ENCODE measurements at places on chromosomes 11 and 22. TPM values are rescaled to one million over a fixed set of nuclear protein-coding genes. Genes with fewer than 3 reads are reported as not detected.

DNA sequence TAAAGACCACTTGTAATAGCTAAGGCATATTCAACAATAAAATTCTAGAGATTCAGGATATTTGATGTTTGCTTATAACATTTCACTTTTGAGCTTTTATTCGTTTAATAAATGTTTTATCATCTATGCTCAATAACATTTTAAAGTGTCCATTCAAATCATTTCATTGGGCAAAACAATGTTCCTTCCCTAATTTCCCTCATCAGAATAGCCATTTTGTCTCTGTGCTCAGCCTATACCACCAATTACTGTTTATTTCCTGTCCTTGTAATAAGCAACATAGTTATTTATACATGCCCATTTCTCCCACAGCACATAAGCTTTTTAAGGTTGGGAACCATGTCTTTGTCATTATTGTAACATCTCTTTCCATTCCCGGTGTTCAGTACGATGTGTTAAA is 1.3 kb upstream of the SC5D start:
- DNase-seq = no peak

DNA sequence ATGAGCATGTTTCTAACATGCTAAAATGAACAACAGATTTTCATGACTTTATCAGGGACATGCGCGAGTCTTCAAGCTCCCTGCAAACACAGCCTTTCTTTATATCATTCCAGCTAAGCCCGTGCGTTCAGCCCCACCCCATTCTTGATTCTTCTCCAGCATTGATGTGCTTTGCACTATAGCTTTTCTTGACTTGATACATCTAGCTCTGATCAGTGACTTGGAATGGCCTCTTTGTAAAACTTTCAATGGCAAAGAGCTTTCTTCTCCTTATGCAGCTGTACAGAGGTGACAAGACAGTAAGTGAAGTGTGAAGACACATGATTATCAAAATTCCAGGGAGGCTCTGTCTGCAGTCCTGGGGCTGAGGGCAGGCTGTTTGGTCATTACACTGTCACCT is 561.0 kb downstream of the OPCML start:
- no peak for DNase-seq

GRCh38 chr11:59756845-59757244 is 1.7 kb downstream of the STX3 start:
- peak; percentile 74 for DNase-seq

DNA sequence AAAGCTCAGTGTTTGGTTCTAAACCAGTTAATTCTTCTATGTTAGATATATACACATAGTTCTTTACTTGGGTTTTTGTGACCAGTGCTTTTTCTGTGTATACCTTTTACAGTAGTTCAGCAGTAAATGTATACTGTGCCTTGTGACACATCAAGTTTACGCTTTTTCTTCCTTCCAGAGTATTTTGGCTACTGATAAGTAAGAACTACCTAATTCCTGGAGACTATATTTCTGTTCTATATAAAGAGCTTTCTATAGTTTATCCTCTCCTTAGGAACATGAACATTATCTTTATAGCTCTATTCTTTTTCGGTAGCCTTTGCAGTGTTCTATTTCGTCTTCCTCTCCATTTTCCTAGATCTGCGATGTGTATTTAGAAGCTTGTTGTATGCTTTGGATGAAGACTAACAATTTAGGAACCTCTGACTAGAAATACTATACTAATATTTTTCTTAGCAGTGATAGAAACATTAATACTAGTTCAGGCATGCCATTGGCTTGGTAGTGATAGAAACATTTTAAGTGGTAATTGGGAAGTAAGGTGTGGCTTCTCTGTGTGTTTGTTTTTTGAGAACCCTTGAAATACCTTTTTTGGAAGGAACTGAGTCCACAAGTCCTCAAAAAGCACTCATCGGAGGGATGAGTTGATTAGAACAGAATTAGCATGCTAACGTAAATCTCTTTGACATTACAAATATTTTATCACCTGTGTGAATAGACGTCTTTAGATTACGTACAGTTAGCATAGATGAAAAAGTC is 74.6 kb downstream of the ARHGEF12 start:
- DNase-seq = no peak

Gene DERL3
- polyA plus RNA-seq = 18.3 TPM

DNA sequence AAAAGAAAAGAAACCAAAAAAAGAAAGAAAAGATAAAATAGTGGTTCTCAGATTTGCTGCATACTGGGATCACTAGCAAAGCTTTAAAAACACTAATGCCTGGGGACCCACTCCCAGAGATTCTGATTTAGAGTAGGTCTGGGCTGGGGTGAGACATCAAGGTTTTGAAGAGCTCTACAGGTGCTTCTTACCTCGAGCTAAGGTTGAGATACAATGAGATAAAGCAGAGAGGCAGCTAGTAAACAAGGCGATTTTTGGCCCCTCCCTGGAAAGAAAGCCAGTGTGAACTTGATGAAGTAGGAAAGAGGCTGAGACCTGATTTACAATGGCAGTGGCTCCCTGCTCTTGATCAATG is 327.6 kb upstream of the CCDC90B start:
- no peak for DNase-seq

GRCh38 chr11:38510041-38510440 is 1912.0 kb upstream of the RAG2 start:
- no peak for DNase-seq

- DNase-seq = no peak
Observed at GRCh38 chr11:1560002-1560648, 11.9 kb downstream of the DUSP8 start.

GRCh38 chr11:35272391-35272902 is 133.5 kb downstream of the CD44 start:
- no peak for DNase-seq

DNA sequence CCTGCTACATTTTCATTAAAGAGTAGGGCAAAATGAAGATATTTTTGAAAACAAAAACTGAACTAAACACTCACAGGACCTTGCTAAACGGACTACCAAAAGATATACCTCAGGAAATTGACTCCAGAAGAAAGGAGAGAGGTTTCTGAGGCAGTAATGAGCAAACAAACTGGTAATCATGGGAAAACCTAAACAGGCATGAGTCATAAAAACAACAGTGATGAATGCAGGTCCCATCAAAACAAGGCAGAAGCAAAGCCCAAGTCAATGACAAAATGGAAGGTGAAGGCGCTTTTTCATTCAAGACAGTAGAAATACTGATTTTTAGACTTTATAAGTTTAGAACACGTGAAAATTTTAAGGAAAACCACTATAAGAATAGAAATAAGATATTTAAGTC is 104.5 kb downstream of the EFCAB6 start:
- DNase-seq = no peak

Gene APLNR
- polyA plus RNA-seq = 0.46 TPM

Gene CD3G
- not detected for polyA plus RNA-seq

- no peak for DNase-seq
Observed at GRCh38 chr11:74460481-74461154, 6.7 kb downstream of the KCNE3 start.

Gene MADD
- polyA plus RNA-seq = 32.5 TPM

DNA sequence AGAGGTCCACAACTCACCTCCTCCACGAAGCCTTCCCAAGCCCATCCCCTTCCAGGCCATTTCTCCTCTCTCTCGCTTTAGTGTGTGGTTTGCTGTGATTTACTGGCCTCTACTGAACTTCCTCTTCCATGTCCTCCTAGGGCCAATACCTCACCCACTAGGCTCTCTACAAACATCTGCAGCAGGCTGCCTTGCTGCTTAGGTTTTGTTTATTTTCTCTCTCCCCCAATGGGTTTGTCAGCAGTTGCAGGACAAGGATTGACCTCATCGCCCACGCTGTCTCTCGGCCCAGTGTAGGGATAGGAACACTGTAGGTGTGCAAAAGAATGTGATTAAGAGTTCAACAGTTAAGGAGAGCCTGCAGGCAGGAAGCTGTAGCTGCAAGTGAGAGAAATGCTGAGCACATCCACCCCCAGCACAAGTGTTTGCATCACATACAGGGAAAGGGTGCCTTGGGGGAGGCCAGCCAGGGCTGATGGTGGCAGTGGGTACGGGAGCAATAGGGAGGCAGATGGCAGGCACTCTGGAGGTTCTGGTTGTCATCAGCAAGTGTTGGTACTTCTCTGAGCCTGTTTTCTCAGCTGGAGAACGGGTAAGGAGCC is 1.4 kb downstream of the PC start:
- DNase-seq = peak; percentile 70

Gene MFNG
- 33.9 TPM for polyA plus RNA-seq

DNA sequence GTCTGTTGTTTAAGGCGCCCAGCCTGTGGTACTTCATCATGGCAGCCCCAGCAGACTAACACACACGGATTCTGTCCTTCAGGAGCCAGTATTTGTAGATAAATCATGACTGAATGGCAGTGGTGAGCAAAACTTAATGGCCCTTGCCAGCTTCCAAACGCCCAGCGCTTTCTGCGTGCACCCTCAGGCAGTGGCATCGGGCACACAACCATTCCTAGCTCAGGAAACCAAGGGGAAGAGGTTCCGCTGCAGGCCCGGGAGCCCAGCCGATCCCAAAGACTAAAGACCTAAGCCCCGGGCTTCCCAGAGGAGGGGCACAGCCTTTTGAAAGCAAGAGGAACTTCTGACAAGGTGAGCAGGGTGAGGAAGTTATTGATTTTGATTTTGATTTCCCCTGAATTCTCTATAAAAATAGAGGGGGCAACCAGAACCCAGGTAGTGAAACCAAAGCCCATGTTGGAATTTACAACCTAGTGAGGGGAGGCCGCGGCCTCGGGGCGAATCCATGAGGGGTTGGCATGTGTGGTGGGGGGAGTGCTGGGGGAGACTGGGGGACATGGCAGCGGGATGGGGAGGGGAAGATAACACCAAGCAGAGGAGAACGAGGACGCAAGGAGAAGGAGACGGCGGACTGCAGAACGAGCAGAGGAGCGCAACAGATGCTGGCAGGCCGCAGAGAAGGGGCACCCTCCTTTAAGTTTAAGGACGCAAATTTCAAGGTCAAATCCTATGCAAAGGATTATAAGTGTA is 79.9 kb upstream of the SEPTIN5 start:
- peak; percentile 40 for DNase-seq

Gene SREBF2
- 15.3 TPM for polyA plus RNA-seq

DNA sequence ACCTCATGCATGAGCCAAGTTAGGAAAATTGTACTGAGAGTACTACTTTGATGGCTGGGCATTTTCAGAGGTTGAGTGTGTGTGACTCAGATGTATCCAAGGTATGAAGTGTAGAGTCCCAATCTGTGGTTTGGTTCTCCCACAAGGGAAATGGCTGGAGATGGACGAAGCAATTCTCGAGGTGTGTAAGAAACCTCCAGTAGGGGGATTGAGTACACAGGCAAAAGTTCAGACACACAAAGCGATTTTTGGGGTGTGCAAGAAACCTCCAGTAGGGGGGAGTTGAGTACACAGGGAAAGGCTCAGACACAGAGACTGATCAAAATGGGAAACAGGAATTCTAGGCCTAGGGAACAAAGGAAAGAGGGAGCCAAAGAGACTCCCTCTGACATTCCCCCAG is 1536.3 kb downstream of the FAM181B start:
- DNase-seq = no peak

DNA sequence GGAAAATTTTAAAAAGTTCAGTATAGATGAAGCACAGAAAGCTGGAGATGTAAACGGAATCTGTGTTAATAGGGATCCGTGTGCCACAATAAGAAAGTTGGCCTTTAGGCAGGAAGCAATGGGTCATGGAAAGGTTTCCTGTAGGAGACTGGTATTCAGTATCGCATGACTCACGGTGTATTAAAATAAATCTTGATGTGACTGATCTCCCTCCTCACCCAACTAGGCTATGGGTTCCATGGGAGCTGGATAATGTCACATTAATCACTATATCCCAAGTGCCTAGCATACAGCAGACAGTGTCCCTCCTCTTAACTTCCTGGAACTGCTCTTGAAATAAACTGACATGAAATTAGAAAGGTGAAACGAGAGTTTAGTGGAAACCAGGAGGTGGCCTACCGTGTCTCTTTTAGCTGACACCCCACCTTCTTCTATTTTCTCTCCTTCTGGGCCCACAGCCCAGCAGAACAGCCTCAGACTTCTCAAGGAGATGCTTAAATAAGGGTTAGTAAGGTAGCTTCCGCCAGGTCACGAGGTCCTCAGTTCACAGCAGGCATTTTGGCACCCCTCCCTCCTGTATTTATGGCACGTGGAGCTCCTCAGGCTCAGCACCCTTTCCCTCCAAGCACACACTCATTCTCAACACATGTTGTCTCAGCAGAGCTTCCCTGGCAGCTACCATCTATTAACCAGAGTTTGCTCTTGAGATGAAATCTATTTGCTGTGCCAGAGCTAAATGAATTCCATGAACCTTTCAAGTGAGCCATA is 118.8 kb downstream of the NXPE2 start:
- no peak for DNase-seq

Gene VSTM5
- 3.6 TPM for polyA plus RNA-seq

- no peak for DNase-seq
Observed at GRCh38 chr11:115724666-115725065, 220.5 kb upstream of the CADM1 start.

GRCh38 chr11:125967515-125967914 is 21.7 kb downstream of the VSIG10L2 start:
- no peak for DNase-seq

Gene SLC29A2
- polyA plus RNA-seq = 2.5 TPM

DNA sequence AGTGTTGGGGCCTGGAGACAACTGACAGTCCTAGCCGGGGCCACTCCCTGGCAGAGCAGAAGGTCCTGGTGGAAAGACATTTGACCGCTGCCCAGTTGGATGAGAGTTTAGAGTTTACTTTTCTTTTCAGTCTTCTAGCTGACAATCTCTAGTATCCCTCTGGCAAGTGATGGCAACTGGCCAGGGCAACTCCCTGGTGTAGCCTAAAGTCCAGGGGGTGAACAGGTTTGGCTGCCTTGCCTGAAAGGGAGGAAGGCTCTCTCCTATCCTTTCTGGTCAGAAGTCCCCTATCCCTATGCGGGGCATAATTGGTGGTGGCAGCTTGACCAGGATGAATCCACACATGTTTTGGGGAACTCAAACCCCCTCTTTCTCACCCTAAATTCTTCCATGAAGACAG is 16.8 kb upstream of the MSANTD2 start:
- DNase-seq = no peak

DNA sequence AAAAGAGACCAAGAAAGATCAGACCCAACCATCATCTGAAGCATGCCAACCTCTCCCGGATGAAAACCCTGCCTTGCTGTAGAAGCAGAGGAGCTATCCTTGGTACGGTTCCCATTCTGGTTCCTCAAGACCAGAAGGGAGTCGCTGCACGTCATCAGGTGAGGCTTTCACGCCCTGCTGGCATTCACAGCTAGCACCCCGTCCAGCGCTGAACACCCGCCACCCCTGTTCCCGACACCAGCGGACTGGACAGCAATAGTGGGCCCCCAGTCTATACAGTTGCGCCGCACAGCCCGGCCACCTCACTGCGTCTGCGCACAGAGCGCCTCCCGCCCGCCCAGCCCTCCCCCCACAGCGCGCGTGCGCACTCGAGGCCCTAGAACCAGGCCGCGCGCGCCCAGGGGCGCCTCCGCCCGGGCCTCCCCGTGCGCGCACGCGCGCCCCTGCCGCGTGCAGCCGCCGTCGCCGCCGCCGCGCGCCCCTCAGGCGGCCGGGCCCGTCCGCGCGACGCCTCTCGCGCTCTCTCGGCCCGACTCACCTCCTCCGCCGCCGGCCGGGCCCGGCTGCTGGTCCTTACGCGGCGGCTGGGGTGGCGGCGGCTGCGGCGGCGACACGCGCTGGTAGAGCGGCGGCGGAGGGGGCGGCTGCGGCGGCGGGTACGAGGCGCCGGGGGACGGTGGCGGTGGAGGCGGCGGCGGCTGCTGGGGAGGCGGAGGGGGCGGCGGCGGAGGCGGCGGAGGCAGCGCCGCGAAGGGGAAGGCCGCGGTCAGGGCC is 706 bp downstream of the SF1 start:
- peak; percentile 91 for DNase-seq

GRCh38 chr22:37843741-37844089 is 419 bp downstream of the ANKRD54 start:
- peak; percentile 74 for DNase-seq

- no peak for DNase-seq
Observed at GRCh38 chr11:45253640-45254039, 32.5 kb downstream of the SYT13 start.

- peak; percentile 25 for DNase-seq
Observed at GRCh38 chr11:68106165-68106940, 14.8 kb downstream of the CHKA start.
